Suppressor macrophage (primary cell): ENCODE measurements at places on chromosomes 11 and 22.

GRCh38 chr11:69746752-69747742 is 28.1 kb downstream of the FGF4 start:
- DNase-seq = no peak

- DNase-seq = no peak
Observed at GRCh38 chr11:48017831-48018527, 37.6 kb downstream of the PTPRJ start.

DNA sequence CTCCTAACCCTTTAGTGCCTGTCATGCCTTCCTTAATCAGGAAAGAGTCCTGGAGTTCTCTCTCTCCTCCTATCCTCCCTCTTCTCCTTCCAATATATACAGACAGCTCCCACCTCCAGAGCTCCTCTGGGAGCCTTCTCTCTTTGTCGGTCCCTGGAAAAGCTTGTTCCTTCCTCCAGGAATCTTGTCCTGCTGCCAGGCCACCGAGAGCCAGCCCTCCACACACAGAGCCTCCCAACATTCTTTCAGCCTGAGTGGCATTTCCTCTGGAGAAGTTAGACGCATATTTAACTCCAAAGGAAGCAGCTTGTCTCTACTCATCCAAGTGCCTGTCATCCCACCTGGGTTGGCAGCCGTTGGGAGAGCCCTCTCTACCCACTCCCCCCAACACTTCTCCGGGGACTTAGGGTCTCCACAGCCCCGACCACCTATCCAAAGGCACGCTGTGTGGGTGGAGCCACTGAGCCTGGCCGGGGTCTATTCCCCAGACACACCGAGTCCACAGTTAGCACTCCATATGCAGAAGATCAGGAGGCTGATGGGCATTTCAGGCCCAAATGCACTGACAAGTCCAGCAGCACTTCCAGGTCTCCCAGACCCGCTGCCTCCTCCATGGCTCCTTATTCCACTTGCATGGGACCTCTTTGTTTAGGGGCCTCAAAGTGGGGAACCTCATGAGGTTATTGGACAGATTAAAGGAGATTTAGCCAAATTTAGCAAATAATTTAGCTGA is 31.1 kb downstream of the DKK3 start:
- DNase-seq = no peak

GRCh38 chr11:109364851-109365250 is 57.1 kb upstream of the C11orf87 start:
- DNase-seq = no peak

DNA sequence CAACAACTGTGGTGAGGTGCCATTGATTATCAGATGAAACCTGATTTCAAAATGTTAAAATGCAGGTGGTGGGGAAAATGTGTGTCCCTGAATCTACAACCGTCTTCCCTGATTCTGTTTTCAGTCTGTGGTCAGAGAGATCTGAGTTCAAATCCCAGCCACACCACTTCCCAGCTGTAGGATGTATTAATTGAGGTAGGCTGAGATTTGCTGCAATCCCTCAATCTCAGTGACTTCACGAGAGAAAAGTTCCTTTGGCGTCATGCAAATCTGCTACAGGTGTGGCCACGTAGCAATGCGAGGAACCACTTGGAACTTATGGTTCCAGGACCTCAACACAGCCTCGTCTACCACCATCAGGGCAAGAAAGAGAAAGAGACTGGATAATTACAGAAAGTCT is 56.2 kb downstream of the BCL2L13 start:
- no peak for DNase-seq

- peak; percentile 63 for DNase-seq
Observed at GRCh38 chr11:46302866-46303265, 25.4 kb downstream of the CREB3L1 start.

- peak; percentile 90 for DNase-seq
Observed at GRCh38 chr22:24134090-24134846, 47.0 kb upstream of the SUSD2 start.

GRCh38 chr11:32103941-32104340 is 13.1 kb downstream of the RCN1 start:
- DNase-seq = no peak

- no peak for DNase-seq
Observed at GRCh38 chr11:8698379-8698851, 15.8 kb downstream of the RPL27A start.

DNA sequence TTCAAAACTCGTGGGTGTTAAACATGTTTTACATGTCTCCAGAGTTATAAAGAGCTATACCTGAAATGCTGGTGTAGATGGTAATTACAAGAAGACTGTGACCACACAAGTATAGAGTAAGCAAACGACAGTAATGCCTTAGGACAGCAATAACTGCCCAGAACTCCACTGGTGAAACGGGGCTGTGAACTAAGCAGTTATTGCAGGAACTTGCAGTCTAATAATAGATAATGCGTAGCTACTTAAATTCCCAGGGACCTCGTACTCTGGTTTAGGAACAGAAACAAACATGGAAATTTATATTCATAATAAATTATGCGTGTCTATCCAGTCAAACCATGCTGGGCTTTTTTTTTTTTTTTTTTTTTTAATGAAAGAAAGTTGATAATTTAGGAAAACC is 24.9 kb upstream of the TP53AIP1 start:
- DNase-seq = no peak

DNA sequence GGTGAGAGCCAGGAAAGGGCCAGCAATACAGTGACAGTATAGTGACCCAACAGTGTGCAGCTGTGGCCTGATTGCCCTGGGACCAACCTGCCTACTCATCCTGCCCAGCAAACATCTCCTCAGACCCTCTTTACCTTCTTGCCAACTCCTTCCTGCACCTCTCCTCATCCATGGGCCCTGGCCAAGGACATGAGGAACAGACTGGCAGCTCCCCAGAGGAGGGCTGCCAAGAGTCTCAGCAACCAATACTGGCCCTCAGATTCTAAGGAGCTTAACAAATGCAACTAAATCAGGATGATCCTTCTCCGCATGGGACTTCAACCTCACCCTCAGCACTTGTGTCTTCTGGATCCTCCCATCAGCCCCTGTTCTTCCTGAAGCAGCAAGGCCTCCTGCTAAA is 77.0 kb downstream of the RPL27A start:
- DNase-seq = no peak

DNA sequence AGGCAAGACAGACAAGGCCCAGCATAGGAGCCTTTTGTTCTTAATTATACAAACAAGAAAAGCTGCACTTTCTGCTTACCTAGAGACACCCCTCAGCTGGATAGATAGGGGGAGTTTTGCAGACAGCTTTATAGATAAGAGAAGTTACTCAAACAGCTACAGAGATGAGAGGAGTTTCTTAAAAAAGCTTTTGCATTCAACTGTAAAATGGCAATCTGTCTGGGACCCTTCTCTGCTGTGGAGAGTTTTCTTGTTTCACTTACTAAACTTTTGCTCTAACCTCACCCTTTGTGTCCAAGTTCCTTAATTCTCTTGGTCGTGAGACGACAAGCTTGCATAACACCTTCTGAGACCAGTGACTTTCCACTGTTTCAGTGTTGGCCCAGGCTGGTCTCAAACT is 103.8 kb upstream of the CHORDC1 start:
- DNase-seq = no peak

DNA sequence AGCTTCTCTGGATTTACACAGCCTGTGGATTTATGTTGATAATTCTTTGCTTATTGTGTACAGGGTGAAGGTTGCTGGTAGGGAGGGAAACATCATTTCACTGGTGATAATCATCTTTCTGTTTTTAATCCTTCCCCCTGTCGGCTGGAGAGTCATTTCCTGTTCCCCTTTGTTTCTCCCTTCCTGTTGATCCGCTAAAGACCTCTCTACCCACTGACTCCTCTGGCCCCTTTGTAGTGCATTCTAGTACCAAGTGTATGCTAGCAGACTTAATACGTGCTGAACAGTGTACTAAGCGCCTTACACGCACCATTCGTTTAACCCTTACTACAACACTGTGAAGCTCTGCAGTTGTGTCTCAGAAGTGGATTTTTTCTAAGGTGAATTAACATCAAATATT is 19.0 kb upstream of the OR9Q1 start:
- DNase-seq = no peak

DNA sequence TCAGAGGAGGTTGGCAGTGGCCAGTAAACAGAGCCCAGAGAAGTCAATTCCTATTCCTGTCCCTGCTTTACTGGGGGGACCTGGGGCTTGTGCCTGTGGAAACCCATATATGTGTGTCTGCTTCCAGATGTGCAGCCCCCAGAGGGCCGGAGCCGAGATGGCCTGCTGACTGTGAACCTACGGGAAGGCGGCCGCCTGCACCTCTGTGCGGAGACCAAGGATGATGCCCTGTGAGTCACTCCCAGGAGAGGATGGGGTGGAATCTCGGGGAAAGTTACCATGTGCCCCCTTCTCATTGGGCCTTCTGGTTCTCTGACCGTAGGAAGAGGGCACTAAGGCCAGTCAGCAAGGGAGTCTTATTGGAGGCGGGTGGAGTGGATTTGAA is 5.3 kb downstream of the PLEKHB1 start:
- no peak for DNase-seq

- DNase-seq = no peak
Observed at GRCh38 chr11:35178067-35178805, 39.3 kb downstream of the CD44 start.

DNA sequence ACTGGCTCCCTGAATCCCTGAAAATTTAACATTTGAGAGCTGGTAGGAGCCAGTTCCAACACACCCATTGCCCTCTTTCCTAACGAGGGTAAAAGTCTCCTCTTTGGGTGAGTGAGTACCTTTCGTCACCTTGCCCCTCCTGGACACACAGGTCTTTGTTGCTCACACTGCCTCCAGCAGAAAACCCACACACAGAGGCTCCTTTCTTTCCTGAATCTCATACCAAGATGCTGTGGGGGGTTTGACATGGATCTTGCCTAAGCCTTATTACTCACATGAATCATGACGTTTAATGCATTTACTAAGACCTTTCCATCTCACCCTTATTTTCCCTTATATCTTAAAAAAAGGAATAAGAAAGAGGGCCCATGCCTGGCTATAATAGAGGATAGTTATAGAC is 53.0 kb downstream of the PARVA start:
- no peak for DNase-seq

DNA sequence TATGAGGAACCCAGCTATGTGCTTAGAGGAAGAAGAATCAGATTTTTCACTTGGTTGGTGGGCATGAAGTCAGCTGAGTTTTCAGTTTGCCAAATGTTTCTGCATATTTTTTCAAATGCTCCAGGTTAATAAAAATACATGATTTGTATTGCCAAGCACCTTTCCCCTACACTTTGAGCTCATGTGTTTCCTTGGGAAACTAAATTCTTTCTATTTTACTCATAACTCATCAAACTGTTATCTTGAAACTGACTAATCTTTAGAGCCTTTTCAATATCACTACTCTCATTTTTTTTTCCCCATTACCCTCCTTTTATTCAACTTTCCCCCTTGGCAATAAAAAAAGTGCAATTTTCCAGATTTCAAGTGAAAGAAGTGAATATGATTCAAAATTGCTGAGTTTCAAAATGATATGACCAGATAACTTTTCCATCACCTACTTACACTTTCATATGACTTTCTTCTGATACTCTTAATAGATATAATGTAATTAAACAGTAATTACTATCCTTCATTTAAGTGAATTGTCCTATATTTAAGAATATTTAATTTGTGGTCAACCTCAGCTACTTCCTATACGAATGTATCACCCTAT is 91.9 kb upstream of the SOX6 start:
- DNase-seq = no peak

- no peak for DNase-seq
Observed at GRCh38 chr11:133382131-133382812, 150.0 kb downstream of the OPCML start.

DNA sequence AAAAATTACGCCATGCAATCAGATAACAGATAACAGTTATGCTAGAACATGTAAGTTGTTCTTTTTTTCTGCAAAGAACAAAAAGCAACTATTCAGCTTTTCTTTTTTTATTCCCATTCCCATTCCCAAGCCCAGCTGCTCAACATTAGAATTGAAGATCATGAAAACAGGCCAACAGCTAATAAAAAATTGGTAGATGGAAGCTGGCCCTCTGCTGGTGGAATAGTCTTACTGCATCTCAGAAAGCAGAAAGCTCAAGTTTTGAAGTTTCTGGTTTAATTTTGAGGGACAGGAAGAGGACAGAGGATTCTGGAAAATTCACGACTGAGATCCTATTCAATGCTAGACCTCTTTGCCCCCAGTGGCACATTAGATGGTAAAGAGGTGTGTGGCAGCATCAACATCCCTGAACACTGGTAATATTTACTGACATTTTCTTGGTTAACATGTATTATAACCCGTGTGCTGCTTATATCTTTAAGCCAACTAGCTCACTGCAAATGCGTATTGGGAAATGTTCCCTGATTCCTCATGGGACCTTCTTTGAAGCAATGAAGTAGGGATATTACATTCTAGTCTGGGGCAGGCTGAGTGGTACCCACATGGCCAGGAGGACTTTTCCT is 591.2 kb downstream of the OPCML start:
- DNase-seq = peak; percentile 29
